ENCODE measurements at places on chromosomes 13 and 19.

- no peak for DNase-seq
Measured at GRCh38 chr13:102234618-102235017, 167.2 kb downstream of the FGF14 start.

DNA sequence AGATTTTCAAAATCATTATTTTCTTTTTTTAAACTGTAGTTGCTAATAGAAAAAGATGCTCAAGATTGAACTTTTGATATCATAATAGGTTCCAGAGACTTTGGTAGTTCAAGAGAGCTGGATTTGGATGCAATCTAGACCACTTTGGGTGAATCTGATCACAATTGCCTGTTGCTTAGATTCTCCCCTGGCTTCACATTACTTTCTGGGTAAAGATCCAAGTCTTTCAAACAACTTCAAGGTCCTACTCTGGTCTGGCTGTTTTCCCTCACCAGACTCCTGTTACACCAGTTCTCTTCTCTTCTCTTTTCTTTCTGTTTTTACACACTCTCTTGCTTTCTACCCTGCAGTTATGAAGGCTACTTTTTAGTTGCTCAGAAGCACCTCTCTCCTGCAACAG is 7.4 kb upstream of the SPRY2 start:
- DNase-seq: no peak

GRCh38 chr13:22499919-22500318 is 680.9 kb upstream of the SGCG start:
- DNase-seq: no peak

GRCh38 chr13:33186861-33187291 is 98.7 kb downstream of the STARD13 start:
- no peak for DNase-seq

GRCh38 chr19:52191389-52191788 is 1.5 kb downstream of the PPP2R1A start:
- no peak for DNase-seq

GRCh38 chr13:32426990-32427851 is 709 bp downstream of the N4BP2L1 start:
- peak; percentile 35 for DNase-seq

- no peak for DNase-seq
Measured at GRCh38 chr19:58450856-58451357, 515 bp upstream of the ZNF324B start.

DNA sequence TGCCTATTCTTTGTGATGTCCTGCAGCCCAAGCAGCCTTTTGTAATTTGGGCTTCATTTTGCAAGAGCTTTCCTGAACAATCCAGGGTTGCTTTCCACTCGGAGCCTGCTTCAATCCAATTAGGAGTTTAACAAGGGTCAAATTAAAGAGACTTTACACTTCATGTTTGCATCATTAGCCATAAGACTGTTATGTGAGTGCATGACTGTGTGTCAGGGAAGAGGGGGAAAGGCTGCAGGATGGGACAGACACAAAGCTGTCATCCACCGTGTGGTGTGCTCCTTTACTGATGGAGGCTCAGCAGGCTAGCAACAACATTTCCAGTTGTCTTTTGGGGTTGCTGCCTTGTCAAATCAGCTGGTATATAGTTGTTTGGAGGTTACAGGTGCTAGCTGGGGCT is 23.7 kb upstream of the MAB21L1 start:
- no peak for DNase-seq

DNA sequence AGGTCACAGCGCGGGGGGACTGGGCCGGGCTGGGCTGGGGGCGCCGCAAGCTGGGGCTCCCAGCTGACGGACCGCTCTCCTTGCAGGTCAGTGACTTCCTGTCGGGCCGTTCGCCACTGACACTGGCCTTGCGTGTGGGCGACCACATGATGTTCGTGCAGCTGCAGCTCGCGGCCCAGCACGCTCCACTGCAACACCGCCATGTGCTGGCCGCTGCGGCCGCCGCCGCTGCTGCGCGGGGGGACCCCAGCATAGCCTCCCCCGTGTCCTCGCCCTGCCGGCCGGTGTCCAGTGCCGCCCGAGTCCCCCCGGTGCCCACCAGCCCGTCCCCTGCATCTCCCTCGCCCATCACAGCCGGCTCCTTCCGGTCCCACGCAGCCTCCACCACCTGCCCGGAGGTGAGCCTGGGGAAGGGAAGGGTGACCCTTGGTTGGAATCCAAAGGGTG is 5.7 kb downstream of the MIDN start:
- no peak for DNase-seq

GRCh38 chr13:41268764-41269163 is 5.4 kb upstream of the MTRF1 start:
- peak; percentile 25 for DNase-seq

DNA sequence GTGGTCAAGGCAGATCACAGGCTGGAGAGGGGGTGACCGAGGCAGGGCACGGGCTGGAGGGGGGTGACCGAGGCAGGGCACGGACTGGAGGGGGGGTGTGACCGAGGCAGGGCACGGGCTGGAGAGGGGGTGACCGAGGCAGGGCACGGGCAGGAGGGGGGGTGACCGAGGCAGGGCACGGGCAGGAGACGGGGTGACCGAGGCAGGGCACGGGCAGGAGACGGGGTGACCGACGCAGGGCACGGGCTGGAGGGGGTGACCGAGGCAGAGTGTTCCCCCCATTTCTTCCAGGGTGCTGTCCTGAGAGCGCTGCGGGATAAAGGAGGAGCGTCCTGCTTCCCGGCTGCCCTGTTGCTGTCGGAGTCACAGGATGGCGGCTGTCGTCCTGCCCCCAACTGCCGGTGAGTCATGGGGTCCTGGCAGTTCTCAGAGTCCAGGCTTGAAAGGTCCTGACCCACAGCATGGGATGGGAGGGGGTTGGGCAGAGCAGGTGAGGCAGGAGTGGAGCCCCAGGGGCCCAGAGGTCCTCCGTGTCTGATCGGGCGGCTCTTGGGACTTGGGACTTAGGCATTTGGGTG is 5.3 kb downstream of the ZNF557 start:
- DNase-seq: no peak

GRCh38 chr19:10871711-10872545 is 575 bp downstream of the CARM1 start:
- no peak for DNase-seq

DNA sequence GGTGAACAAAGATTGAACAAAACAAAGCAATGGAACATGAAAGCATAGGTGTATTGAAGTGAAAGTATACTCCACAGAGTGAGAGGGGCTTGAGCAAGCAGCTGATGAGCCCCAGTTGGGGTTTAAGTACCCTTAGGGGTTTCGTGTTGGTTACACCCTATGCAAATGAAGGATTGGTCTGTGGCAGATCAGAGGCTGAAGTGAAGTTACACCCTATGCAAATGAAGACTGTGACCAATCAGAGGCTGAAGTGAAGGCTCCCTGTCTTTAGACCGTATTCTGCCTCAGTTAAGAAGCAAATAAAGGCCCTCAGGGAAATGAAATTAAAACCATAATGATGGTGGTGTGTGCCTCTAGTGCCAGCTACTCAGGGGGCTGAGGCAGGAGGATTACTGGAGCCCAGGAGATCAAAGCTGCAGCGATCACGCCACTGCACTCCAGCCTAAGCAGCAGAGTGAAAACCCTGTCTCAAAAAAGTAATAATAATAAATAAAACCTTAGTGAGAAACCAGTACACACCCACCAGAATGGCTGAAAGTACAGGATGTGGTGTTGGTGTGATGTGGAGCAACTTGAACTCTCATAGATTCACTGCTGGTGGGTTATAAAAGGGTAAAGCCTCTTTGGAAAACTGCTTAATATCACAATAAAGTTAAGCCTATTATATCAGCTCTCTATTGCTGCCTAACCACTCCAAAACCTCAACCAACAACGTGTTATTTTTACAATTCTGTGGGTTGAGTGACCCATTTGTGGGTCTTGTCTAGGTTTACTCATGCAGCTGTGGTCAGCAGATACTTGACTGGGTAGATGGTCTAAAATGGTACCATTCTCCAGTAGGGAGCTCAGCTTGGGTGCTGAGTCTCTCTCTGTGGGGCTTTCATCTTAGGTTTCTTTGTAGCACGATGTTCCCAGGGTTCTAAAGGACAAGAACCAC is 12.8 kb upstream of the UPF3A start:
- peak; percentile 69 for DNase-seq

DNA sequence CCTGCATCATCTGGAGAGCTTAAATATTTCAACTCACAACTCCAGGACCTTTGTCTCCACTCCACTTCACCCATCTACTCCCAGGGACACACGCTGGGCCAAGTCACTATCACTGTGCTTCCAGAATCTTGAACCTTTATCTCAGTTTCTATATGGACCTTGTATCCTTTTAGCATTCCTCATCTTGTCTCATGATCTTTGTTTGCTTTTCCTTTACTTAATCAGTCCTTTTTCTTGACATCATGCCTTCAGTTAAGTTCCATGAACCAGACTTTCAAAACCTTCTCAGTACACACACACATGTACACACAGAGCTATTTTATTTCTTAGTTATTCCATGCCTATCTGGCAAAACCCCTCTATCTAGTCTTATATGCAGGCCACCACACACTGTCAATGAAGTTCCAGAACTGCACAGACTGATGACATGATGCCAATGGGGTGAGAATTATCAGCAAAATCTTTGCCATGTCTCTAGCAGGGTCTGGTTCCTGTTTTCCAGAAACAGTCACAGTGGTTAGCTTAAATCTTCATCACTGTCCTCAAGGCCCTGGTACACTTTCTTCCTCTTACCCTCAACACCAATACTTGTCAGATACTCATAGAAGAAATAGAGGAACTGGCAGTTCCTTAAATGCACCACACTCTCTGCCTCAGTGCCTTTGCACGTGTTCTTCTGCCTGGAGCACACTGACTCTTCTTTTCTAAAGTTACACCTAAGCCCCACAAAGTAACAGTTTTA is 77.6 kb upstream of the STARD13 start:
- no peak for DNase-seq

GRCh38 chr19:15417699-15418098 is 1.1 kb downstream of the AKAP8L start:
- DNase-seq: no peak

DNA sequence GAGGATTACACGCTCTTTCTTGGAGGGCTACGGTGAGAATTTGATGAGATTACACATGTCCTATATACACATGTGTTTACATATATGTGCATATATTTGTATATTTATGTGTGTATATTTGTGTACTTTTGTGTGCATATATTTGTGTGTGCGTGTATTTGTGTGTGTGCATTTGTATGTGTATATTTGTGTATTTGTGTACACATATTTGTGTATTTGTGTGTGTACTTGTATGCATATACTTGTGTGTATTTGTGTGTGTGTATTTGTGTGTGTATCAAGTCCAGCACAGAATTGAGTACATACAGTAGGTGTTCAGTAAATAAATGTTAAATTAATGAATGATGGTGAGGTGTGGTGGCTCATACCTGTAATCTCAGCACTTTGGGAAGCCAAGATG is 1.8 kb downstream of the TMEM143 start:
- no peak for DNase-seq

DNA sequence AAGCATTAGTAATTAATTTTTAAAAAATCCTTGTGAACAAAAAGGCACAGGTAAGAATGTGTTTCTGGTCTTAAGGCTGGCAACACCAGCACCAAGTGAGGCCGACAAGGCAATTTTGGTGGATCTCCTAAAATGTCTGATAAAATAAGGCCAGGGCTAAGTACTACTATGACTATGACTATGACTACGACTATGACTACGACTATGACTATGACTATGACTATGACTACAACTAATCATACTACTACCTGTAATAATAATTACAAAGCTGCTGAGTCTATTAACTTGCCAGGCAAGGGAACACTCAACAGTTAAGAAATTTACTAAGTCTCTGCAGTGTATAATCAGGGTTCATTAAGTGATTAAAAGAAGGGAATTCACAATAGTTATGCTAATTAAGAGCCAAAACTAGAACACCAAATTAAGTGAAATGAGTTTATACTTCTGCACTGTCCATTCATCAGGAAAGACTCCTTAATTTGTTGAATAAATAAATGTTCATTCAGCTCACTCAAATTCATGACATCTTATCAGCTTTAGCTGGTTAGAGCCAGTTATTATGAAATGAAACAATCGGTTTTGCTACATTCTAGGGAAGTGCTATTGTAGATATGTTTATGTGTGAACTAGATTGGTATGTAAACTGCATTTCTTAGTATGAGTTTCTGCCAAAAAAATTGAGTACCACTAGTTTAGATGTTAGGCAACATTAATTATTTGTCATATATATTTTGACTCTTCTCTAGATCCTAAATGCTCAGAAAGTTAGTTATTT is 1626.2 kb upstream of the PCDH20 start:
- DNase-seq: peak; percentile 14

- no peak for DNase-seq
Measured at GRCh38 chr19:28606269-28607032, 606.5 kb downstream of the UQCRFS1 start.

DNA sequence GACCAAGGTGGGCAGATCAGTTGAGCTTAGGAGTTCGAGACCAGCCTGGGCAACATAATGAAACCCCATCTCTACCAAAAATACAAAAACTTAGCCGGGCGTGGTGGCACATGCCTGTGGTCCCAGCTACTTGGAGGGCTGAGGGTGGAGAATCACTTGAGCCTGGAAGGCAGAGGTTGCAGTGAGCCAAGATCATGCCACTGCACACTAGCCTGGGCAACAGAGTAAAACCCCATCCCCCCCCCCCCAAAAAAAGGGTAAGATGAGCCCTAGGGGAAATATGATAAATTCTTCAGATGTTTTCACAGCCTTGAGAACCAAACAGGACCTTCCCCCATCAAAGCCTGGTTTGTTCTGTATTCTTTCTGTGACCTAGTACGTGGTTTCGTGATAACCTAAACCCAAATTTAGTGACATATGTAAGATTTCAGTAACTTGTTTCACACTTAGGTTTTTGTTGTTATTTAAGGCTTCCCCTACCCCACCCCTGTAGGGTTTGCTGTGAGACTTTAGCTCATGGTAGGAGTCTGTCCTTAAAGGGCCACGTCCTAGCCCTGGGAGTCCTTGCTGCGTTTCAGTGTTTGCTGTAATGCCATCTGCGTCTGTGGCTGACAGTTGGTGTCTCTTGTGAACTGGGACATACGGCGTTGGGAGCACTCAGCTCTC is 49.6 kb downstream of the MYO9B start:
- peak; percentile 43 for DNase-seq

- no peak for DNase-seq
Measured at GRCh38 chr19:54622431-54622830, 7.9 kb upstream of the LILRB1 start.

DNA sequence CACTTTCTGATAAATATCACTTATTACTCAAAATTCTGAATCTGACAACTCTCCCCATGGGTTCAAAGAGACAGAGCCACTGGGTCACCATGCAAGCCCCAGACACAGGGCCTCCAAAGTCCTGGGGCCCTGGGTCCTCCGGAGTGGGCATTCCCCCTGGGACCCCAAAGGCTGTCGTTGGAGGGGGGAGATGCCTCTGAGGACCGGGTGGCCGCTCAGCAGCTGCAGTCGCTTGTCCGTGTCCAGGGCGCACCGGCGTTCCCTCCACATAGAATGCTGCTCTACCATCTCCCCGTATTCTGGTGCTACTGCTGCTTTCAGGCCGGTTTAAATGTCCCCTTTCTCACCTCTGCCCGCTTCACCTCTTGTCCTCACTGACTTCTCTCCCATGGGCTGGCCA is 246.1 kb downstream of the TEX29 start:
- DNase-seq: no peak

DNA sequence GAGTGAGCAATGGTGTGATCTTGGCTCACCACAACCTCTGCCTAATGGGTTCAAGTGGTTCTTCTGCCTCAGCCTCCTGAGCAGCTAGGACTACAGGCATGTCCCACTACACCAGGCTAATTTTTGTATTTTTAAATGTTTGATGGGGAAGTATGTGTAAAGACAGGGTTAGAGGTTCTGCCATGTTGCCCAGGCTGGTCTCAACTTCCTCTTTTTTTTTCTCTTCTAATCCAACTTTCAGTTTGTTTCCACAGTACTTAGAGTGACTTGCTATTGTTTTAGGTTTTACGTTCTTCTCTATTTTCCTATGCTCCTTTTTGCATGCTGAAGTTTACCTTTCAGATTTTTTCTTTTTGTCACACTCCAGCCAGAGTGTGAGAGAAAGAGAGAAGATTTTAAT is 1433.0 kb downstream of the UQCRFS1 start:
- no peak for DNase-seq

All from fibroblast of lung (primary cell).